Cortex of kidney (tissue), 1 donor: ENCODE measurements at places on chromosomes 2 and 18.

GRCh38 chr2:24691806-24692205 is 101.4 kb downstream of the PTRHD1 start:
- no peak for DNase-seq

GRCh38 chr2:186780701-186781316 is 68.2 kb downstream of the ZSWIM2 start:
- DNase-seq = no peak

DNA sequence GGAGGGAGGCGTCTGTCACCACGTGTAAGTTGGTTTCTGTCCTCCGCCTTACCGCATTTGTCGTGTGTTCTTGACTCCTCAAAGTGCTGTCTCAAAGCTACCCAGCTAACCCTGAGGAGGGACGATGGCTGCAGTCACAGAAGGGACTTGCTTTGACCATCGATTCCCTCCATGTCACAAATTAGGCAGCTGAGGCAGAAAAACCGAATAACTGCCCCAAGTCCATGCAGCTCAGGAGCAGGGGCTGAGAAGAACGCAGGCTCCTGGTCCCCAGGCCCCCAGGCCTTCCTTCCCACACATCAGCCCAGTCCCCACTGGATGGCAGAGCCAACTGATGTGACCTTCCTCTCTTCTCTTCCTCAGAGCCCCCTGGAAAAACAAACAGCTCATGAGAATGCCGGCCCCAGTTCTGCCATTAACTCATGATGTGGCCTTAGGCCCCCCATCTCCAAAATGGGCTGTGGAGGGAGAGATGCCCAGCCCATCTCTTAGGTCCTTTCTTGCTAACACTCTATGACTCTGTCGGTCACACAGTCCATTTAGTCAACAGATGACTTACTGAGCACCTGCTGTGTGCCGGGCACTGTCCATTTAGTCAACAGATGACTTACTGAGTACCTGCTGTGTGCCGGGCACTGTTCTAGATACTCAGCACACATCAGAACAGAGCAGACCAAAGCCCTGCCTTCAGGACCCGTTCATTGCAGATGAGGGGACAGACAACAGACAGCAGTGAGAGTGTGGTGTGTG is 19.6 kb downstream of the MTERF4 start:
- no peak for DNase-seq

DNA sequence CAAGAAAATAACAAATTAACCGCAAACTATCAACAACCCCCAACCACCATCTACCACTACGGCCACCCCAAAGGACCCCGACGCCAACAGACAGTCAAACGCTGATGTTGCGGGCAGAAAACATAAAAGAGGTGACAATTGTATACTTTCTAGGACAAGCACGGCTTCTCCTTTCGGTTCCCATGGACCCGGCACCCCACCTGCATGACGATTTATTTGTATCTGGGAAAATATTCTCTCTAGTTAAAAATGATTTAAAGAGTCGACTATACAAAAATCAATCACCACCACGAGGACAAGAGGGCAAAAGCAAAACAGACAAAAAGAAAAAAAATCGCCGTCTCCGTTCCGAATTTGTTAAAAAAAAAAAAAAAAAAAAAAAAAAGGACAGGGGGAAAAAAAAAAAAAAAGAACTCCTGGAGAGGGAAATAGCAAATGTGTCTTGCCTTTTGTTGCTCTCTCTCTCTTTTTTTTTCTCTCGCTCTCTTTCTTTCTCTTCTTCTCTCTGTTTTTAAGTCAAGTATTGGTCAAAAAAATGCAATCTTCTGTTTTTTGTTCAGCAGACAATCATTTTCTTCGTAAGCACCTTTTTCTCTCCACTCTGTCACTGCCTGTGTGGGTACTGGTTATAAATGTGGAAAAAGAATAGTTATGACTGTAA is 3.6 kb downstream of the SIX3 start:
- no peak for DNase-seq

DNA sequence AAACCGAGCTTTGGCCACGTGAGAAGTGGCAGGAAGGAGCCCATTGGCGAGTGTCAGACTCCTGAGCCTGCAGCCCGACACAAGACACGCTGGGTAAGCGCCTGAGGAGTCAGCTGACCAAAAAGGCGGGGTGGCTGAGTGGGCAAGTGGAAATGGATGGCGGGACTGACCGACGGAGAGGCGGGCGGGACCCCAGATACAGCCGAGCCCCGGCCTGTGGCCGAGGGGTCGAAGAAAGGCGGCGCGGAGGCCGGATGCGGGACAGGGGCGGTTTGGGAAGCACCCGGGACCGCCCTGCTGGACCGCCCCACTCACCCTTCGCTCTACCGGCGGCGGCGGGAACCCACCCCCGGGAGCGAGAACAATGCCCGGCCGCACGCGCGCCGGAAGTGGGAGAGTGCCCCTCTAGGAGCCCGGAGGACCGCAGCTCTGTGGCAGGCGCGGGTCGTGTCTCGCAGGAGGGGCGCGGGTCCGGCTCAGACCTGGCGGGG is 22.8 kb downstream of the ZSCAN30 start:
- DNase-seq = no peak

- no peak for DNase-seq
Measured at GRCh38 chr18:48996901-48997463, 46.2 kb upstream of the SMAD7 start.

DNA sequence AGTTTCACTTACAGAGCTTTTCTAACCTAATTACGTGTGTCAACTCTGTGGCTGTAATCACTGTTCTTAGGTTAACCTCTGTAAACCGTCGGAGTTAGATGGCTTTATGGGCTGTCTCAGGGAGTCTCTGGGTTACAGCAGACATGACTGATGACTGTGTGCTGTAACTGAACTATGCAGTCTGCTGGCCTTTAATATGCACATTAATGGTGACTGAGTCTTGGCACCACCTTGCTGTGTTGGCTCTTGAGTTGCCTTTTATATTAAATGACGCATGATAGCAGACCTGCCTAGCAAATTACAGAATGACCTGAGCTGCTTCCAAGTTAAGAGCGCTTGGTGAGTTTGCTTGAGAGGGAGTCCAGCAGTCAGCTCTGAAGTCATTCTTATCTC is 90.1 kb downstream of the ACKR3 start:
- no peak for DNase-seq

DNA sequence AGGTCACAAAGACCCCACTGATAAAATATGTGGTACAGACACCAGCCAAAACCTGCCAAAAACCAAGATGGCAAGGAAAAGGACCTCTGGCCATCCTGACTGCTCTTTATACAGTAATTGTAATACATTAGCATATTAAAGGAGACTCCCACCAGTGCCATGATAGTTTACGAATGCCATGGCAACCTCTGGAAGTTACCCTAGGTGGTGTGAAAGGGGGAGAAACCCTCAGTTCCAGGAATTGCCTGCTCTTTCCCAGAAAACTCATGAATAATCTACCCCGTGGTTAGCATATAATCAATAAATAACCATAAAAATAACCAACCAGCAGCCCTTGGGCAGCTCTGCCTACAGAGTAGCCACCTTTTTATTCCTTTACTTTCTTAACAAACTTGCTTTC is 129.8 kb upstream of the EPB41L3 start:
- no peak for DNase-seq

DNA sequence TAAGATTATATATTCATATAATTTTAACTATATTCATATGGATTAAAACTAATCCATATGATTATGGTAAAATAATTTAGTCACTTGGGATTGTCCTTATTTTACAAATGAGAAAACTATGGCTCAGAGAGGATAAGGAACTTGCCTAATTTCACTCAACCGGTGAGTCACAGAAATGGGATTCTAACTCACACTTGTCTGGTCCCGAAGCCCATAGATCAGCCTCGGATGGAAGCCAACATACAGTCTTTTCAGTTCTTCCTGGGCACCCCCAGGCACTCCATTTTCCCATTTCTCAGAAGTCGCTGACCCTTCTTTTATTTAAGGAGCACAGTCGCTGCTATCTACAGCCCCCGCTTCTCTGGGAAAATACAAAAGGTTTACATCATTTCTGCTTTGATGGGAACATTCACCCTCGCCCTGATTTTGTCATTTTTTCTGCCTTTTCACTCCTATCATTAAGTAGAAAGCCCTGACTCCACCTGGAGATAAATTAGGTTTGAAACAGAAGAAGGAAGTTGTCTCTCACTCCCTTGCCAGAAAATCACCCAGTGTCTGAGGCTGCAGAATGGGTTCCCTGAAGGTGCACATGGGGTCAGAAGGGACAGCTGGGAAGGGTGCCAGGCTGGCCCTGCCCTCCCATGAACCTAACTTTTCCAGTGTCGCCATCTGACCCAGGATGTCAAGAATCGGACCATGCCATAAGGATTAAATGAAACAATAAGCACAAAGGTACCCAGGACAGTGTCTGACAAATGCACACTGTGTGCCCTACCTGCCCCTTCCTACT is 36.6 kb downstream of the CYP1B1 start:
- DNase-seq = no peak

GRCh38 chr2:38315707-38316333 is 61.3 kb downstream of the ATL2 start:
- no peak for DNase-seq

- DNase-seq = no peak
Measured at GRCh38 chr2:27888790-27889189, 1.4 kb downstream of the RBKS start.

DNA sequence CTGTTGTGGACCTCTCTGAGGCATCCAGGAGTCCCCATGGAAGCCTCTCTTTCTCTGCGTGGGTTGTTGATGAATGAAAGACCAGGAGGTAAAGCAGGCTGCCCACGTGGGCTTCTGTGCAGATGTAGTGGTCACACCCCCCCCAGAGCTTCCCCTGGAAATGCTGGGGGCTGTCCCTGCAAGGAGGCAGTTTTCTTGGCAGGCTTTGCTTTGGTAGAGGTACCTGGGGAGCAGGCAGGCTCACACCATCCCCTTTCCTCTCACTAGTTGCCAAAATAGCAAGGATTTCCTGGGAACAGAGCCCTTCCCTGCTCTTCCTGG is 97.6 kb upstream of the MAP3K20 start:
- DNase-seq = no peak

DNA sequence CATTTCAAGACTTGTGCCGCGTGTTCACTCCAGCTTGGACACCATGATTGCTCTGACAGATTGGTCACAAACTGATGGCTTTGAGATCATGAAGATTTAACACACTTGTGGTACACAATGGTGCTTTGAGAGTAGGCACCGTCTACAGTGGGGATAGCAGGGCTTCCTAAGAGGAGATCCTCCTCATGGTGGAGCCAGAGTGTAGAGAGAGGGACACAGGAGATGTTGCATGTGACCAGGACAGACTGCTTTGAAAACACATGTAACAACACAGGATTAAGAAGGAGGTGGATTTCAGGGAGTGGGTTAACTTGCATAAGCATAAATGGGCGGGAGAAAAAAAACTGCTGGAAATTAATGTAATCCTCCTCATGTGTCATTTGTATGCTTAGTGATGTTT is 95.7 kb upstream of the LINC00305 start:
- DNase-seq = no peak

DNA sequence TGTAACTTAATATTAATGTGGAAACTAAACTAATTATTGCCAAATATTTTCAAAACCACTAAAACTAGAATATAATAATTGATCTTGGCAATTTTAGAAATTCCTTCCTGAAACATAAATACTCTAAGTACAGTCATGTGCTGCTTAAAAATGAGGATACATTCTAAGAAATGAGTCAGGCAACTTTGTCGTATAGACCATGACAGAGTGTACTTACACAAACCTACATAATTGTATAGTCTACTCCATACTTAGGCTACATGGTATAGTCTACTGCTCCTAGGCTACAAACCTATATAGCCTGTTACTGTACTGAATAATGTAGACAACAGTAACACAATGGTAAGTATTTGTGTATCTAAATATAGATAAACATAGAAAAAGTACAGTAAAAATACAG is 27.6 kb downstream of the FEZ2 start:
- DNase-seq = no peak

DNA sequence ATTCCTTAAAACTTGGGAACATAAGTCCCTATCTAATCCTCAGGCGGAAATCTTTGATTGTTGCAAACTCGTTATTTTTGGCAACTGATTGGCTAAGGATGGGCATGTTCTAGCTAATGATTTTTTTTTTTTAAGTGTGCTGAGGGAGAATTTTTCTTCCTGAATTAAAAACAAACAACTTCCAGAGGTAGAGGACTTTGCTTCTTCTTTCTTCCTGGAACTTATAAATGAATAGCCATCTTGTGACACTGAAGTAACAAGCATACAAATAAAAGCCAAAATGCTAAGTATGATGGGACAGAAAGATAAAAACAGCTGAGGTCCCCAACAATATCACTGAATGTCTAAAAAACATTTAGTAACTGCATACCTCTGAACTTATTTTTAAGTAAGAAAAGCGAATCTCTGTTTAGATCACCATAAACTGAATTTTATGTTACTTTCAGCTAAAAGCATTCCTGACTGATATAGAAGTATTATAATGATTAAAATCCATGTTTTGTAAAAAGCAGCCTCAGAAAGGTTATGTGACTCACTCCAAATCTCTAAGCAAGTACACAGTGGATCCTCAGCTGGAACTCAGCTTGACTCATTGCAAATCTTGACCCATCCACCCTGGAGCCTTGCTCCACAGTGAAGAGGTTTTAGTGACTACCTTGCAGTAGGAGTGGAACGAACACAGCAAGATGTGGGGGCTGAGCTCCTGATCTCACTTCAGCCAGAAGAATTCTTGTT is 344.4 kb downstream of the CLIP4 start:
- DNase-seq = no peak

- no peak for DNase-seq
Measured at GRCh38 chr18:57846258-57846657, 43.1 kb upstream of the ATP8B1 start.

DNA sequence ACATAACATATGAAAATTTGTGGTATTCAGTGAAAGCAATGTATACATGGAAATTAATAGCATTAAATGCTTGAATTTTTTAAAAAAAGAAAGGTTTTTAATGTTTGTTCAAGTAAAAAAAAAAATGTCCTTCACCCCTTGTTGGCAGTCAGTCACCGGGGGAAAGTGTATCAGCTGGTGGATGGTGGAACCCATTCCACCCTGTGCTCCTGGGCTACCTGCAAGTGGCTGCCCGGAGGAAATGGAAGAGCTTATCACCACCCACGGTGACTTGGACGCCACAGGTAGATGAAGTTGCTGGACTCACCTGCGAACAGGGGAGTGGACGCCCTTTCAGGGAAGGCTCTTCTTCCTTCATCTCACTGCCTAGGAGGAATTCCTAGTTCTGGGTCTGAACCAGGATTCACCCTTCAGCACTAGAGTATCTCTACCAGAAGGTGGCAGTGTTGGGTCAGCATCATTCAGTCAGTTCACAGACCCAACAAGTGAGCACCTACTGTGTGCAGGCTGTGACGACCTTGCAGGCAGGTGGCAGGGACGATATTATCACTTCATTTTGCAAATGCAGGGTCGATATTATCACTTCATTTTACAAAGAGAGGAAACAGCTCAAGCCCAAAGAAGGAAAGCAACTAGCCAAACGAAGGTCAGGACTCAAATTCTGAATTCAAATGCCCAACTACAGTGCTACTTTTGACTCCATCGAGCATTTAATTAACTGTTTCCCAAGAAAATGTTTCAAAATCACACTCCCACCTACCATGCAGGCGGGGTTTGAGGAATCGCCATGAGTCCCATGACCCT is 35.8 kb downstream of the CIB4 start:
- DNase-seq = no peak

- no peak for DNase-seq
Measured at GRCh38 chr18:3869848-3870247, 419.9 kb downstream of the TGIF1 start.

GRCh38 chr2:20421336-20421987 is 25.4 kb upstream of the RHOB start:
- no peak for DNase-seq
